ENCODE measurements at places on chromosomes 12 and 14.

DNA sequence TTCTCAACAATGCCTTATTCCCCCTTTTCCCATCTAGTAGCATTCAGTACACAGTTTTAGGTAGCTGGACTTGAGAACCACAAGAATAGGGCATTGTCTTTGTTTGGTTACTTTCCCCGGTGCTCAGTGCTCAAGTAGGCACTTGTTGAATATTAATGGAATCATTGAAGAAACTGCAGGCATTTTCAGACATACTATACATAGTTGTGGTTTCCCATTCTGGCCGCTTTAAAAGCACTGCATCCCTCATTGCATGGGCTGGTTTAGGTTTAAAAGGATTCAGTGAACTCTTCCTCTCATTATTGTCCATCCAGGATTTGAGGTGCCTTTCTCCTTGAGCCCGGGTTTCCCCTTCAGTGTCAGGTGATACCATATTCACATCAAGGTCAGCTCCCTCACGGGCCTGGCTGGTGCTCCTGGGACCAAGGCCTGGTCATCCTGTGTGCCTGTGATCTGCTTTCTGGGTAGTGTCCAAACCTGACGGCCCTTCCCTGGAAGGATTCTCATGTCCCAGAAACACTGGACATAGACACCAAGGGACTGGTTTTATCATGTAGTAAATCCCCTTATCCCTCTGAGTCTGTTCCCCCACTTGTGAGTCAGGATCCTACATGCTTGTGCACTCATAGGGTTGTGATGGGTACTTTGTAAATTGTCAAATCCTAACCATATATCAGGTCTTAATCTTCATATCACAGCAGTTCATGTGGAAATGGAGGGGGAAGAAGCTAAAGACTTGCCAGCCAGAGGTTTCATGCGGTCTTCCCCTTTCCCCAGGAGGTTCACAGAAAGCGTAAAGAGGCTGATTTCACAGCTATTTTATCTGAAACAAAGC lies 7.4 kb downstream of the TCP11L2 start:
- no peak for DNase-seq

DNA sequence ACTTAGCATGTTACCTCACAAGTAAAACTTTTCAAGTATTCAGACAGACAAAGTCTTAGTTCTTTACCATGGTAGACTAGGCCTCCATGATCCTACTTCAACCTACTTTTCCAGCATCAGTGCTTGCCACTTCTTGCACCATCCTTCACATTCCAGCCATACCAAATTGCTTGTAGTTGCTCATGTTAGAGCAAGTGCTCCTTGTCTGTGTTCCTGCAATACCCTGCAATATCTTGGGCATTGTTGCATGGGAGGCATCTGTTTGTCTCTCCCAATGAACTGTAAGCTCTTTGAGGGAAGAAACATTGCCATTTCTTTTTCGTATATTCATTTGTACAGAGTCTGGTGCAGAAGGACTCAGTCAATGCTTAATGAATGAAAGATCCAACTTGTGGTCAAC lies 78.0 kb downstream of the SRGAP1 start:
- DNase-seq, result no peak

GRCh38 chr12:40688085-40688725 lies 4.0 kb upstream of the CNTN1 start:
- DNase-seq, result no peak

- no peak for DNase-seq
Observed at GRCh38 chr12:6887460-6887859, 14.4 kb upstream of the SPSB2 start.

DNA sequence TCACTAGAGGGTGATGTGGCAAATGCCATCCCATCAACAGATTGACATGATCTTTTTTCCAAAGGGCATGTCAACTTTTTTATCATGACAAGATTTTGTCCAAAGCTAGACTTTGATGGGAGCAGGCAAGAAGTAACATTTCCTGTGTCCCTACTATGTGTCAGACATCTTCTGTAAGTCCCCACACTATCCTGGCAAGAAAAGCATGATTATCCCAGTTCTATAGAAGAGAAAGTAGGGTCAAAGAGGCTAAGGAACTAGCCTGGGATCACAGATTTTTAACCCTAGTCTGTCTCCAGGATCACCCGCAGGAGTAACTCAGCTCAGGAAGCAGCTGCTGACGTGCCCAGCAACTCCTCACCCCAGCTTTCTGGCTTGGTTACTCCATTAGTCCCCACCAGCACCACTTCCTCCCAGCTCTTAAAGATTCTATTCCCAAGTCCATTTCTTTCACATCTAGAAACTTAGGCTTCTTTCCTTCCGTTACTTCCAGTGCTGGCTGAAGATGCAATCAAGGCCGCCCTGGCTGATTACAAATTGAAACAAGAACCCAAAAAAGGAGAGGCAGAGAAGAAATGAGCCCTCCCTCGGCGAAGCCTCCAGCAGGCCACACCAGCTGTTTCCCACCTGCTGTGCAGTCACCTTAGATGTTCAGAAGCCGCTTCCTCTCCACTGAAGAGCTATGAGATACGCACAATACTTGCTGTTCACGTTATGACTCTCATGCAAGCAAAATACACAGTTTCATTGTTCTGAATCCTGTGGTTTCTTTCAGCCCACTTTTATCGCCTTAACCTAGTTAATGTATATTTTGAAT lies 6.2 kb downstream of the ISCU start:
- DNase-seq, result no peak

GRCh38 chr12:69497308-69498026 lies 27.3 kb downstream of the FRS2 start:
- no peak for DNase-seq

- no peak for DNase-seq
Observed at GRCh38 chr14:32027255-32027939, 49.7 kb upstream of the ARHGAP5 start.

- DNase-seq, result peak; percentile 60
Observed at GRCh38 chr14:105061428-105062047, 3.7 kb downstream of the GPR132 start.

- DNase-seq, result no peak
Observed at GRCh38 chr14:56194042-56194441, 75.8 kb downstream of the PELI2 start.

DNA sequence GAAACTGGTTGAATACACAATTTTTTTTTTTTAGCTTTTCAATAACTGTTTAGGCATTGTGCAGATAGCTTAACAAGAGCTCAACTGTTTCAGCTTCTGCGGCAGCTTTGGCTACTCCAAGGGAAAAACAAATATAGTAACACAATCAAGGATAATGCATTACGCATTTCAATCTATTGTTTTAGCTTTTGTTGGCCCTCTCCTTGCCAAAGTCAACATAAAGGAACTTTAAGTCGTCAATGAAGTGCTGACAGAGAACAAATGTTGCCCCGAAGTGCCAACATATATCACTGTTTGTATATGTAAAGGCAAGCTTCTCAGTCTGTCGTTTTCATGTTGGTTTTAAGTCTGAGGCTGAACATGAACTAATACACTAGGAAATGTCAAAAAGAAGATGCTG lies 1087.4 kb upstream of the FLRT2 start:
- DNase-seq, result no peak

DNA sequence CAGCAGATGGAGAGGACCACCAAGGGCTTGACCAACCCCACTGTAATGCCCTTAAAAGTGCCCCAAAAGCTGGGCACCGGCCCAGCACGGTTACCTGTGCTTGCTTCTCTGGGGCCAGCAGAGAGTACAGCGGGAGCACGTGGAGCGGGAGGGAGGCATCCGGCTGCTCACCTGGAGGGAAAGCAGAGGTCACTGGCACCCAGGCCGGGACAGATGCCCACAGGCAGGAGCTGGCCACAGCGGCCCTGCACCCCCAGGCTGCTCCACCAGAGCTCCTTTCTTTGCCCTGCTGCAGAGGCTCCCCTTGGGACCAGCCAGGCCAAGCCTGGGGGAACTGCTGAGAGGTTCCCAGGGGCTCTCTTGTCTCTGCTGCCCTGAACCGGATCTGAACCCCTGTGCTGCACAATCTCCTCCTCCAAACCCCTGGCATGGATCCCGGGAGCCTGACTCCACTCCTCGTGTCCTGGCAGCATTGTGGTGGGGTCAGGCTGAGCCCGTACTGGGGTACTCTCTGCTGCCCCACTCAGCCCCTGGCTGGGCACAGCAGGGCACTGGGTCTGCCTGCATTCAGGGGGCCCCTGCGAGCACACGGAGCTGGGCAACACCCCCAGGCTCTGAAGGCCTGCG lies 24.0 kb downstream of the DHX37 start:
- DNase-seq, result no peak

DNA sequence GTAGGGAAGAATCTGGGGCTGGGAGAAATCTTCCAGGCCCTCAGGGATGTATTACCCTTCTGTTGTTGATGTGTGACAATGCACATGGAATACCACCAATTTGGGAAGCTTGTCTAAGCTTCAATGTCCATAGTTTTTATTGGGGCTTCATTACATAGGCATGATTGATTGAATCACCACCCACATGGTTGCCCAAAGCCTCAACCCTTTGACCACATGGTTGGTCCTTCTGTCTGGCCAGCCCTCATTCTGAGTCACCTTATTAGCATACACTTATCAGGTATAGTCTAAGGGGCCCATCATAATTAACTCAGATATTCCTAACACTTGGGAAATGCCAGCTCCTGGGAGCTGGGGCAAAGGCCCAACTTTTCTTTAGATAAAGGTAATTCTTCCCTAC lies 93.3 kb downstream of the AKAP6 start:
- no peak for DNase-seq

GRCh38 chr14:105067969-105068301 lies 2.7 kb upstream of the GPR132 start:
- no peak for DNase-seq

- no peak for DNase-seq
Observed at GRCh38 chr12:62530596-62530995, 64.0 kb downstream of the MON2 start.

DNA sequence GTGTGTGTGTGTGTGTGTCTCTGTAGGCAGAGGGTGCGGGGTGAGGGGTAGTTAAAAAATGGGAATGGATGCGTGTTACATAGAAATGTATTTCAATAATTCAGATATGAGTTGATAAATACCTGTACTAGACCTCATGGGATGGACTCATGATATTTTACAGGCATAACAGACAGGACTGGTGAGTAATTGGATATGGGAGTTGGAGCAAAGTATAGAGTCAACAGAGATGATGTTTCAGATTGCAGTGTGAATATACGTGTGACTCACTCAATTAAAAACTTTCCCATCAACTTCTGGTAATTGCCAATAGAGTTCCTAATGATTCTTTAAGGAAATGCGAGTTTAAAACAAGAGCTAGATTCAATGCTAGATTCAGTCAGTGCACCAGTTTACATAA lies 711.9 kb downstream of the C12orf50 start:
- no peak for DNase-seq

DNA sequence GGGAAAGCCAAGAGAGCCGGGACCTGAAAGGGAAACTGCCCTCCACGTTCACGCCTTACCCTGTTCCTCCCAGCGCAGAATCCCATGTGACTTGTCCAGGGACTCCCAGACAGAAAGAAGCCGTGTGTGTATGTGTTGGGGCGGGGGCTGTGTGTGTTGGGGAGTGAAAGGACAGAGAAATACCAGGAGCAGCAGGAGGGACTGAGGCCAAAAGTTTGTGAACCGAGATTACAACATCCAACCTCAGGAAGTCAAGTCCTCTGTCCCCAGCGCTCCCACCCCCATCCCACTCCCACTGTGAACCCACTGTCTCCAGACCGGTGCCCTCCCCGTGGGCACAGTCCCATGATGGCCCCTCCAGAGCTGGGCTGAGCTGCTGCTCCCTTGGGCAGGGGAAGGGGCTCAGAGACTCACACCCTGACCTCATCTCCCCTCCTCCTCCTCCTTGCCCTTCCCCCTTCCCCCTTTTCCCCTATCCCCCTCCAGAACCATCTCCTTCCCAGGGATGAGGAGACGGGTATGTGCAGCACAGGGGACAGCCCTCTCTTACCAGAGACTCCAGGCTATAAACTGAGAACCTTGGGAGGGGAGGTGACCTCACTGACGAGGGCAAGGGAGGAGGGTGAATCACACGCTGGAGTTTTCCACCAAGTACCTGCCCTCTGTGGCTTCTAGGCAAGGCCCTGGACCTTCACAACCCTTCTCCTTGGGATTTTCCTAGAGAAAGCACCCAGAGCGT lies at the start of gene SLC6A12:
Gene SLC6A12 (minus strand): TSS at position 155 of the 739 bp plus-strand sequence. CDS start 4,171 bp downstream, outside the sequence.
- DNase-seq, result no peak

GRCh38 chr12:25495331-25496097 lies 57.6 kb downstream of the LMNTD1 start:
- no peak for DNase-seq

GRCh38 chr14:64612021-64612380 lies 62.2 kb downstream of the PPP1R36 start:
- no peak for DNase-seq

DNA sequence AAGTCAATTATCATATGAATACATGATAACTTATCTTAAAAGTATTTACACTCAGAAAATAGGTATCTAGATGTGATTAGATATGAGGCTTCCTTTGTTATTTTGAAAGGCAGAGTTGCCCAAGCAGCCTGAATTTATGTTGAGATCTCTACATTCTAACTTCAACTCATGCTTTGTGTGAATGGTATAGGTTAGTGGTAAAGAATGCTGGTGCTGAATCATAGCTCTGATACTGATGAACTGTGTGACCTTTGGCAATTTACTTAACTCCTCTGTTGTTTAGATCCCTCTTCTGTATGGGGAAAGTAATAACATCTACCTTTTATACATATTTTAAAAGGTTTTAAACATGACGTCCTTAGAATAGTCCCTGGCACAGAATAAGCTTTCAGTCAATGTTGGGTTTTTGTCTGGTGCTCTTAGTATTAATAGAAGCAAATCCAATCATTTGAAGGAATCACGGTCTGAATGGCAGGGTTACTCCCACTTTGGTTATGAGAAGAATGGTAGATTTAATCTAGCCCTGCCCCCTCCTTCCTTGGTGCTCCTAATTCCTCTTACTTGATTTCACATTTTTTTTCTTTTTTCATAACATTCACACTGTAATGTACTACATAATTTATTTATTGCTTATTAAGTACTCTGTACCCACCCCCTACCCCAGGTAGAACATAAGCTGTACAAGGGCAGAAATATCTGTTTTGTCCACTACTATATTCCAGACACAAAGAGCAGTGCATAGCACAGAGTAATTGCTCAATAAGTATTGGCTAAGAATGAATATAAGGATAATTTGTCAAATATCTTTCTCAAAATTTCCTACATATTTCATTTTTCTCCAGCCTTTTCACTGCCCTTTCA lies 203.3 kb upstream of the KRR1 start:
- DNase-seq, result no peak

GRCh38 chr12:107336695-107337094 lies 243.3 kb upstream of the CRY1 start:
- no peak for DNase-seq

- DNase-seq, result no peak
Observed at GRCh38 chr12:22979854-22980469, 355.0 kb downstream of the ETNK1 start.

GRCh38 chr14:99036611-99037293 lies 235.2 kb downstream of the BCL11B start:
- DNase-seq, result peak; percentile 60

Data from left forelimb (tissue), 1 donor.